ENCODE measurements at places on chromosomes 4 and X.

GRCh38 chr4:113003841-113004240 lies 45.6 kb upstream of the ANK2 start:
- no peak for DNase-seq

- DNase-seq = no peak
These were observed 73.7 kb downstream of the BEND2 start for GRCh38 chrX:18146954-18147353.

DNA sequence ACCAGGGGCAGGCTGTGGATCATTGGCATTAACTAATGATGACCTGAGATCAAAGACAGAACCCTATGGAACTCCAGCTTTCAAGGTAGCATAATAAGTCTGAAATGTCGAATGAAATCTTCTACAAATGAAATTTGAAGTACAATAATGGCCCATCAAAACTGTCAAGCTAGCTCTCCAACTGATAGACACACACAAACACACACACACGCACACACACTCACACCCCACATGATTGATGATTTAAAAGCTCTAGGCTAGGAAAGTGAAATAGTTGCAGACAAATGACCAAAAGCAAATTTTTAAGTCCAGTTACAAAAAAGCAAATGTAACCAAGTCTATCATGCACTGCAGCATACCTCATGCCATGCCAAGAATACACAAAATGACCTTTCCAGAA lies 655.7 kb downstream of the C4orf33 start:
- no peak for DNase-seq

GRCh38 chr4:84855774-84856173 lies 110.7 kb downstream of the WDFY3 start:
- DNase-seq = no peak

DNA sequence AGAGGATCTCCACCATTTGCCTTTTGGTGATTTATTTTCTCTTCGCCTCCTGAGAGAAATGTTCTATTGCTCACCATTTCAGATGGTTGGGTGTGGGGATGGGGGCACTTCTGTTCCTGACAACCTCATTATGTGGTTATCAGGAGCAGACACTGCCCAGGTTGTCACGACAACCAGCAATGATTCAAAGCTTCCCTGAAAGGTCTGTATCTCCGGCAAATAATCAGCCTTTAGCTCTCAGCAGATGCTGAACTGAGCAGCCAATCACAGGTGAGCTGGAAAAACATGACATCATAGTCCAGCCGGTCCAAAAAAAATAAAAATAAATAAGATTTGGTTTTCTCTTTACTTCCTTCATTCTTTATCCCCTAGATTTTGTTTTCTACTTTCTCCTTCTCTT lies 5.5 kb upstream of the PAK3 start:
- no peak for DNase-seq
